Effector CD4-positive, alpha-beta T cell (primary cell): ENCODE measurements at places on chromosomes 16 and 17.

DNA sequence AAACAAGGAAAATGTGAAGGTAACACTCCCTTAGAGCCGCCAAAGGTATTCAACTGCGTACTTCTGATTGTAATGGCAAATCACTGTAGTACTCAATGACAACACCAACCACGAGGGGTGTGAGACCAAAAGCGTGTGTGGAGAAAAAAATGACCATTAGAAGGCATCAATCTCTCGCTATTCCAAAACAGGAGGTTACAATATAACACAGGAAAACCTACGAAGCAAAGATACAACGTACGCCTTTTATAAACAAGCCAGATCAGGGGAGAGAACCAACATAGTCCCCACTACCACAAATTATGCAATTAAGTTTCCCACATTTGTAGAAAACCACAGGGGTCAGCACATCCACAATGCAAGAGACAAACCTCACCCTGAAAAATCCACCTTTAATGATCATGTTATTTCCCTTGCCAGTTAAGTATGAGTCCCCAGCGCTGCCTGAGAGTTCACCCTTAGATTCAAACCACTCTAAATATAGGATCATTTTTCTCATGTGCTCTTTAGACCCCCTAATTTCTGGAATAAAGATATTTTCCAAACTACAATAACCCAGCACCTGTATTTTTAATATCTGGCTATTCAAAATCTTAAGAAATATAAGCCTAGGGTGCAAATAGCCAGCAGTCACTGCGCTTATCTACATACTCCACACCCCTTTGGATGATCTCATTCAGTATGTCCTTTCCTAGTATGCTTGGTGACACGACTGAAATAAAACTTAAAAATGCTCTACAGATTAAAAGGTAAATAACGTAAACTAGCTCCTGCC is 12.4 kb downstream of the TEX14 start:
- DNase-seq: no peak

- DNase-seq: no peak
Observed at GRCh38 chr17:880443-881269, 98.5 kb downstream of the MRM3 start.

GRCh38 chr16:14608111-14608566 is 21.9 kb downstream of the PARN start:
- no peak for DNase-seq

GRCh38 chr17:40354221-40355122 is 10.1 kb downstream of the GJD3 start:
- no peak for DNase-seq

DNA sequence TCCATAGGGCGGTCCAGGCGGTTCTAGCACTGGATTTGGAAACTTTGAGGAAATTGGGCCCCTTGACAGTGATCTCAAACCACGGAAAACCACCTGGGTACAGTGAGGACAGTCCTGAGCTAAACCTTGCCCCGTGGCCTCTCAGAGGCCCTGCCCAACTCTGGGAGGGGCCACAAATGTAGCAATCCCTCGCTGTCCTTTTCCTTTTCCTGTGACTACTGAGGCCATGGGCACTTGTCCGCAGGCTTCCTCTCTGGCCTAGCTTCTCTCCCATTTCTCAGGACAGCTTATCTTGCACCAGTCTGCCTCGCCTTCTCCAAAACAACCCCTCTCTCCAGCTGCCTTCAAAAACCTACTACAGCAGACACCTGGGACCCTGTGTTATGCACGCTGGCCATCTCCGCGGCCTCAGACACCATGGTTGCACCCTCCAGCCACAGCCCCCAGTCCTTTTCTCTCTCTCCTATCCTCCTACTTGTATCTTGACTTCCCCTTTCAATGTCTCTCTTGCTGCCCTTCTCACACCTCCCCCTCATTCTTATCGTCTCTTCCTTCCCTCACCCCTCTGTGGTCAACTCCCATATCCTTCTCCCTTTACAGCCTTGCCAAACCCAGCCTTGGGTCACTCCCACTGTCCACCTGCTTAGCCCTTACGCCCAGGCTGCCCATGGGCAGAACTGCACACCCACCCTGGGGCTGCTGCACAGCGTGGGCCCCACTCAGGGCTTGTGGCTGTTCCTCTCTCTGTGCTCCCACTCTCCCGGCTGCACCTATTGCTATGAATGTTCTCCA is 7.6 kb downstream of the SCPEP1 start:
- DNase-seq: no peak

GRCh38 chr17:80970044-80970761 is 21.4 kb upstream of the CHMP6 start:
- DNase-seq: peak; percentile 24

DNA sequence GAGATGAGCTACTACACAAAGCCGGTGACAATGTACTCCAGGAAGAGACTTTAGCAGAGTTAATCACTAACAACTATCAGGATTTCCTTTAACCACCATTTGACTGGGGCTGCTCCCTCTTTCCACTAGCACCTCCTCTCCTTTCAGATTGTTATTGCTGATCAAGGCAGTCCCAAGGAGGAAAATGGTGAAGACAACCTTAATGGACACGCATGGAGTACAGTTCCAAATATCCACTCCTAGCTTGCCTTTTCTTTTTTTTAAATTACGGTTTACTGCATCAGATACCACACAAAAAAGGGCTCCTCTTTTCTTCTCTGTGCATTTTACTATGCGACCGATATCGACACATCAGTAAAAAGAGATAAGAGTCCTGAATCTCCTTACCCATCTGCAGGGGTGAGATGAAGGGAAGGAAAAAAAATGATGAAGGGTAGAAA is 30.9 kb downstream of the FAM222B start:
- no peak for DNase-seq

- no peak for DNase-seq
Observed at GRCh38 chr16:73956587-73957494, 339.8 kb upstream of the PSMD7 start.

DNA sequence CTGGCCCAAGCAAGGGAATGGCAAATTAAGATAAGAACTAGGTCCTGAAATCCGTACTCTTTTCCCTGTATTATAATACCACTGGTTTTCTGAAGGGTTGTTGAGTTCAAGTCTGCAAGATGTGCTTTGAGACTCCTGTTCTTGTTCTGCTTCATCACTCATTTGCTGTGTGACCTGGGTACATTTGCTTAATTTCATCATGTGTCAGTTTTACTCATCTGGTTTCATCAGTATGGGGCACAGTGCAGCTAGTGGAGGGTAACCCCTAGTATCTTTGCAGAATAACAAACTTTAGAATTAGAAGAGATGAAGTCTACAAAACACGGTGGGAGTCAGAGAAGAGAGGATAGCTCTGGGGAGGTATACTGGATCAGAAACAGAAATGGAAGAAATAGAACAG is 21.9 kb upstream of the EFCAB13 start:
- no peak for DNase-seq

GRCh38 chr16:87464691-87465300 is 28.0 kb downstream of the ZCCHC14 start:
- no peak for DNase-seq

DNA sequence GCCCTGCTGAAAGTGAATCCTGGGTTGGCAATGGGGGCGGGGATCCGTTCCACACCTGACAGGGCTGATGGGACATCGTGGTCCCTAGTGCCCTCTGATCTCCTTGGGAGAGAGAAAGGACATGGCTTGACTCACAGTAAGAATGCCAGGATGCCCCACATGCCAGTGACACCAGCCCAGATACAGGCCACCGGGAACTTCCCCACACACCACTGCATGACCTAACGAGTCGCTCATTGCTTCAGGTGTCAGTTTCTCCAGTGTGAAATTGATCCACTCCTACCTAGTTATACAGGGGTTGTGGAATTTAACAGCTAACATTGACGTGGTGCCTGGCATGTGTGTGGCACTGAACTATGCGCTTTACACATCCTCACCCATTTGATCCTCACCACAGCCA is 7.5 kb downstream of the CD300LG start:
- no peak for DNase-seq

DNA sequence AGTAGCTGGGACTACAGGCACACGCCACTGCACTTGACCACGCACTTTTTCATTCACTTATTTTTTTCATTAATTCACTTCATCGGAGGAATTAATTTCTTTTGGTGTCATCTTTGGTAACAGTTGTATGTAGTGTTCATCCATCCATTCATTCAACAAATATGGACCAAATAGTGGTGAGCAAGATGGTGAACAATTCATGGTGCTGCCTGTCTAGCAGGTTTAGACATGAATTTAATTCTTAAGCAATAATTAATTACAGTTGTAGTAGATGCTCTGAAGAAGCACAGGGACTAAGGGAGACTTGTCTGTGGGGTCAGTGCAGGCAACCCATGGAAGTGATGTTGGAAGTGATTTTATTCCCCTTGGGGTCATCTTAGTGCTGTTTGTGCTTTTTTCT is 22.4 kb downstream of the GDE1 start:
- DNase-seq: no peak

DNA sequence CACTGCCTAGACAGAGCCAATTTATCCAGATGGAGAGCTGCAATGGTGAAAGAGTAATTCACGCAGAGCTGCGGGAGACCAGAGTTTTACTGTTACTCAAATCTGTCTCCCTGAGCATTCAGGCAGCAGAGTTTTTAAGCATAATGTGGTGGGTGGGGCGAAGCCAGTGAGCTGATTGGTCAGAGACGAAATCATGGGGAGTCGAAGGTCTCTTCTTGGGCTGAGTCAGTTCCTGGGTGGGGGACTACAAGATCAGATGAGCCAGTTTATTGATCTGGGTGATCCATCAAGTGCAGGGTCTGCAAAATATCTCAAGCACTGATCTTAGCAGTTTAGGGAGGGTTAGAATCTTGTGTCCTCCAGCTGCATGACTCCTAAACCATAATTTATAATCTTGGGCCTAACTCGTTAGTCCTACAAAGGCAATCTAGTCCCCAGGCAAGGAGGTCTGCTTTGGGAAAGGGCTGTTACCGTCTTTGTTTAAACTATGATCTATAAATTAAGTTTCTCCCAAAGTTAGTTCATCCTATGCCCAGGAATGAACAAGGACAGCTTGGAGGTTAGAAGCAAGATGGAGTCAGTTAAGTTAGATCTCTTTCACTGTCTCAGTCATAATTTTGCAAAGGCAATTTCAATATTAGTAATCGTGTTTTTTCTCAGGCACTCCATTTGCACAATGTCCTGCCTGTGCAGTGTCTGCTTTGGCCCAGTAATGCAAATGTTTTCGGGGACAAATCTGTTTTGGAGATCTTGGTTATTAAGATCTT is 27.0 kb downstream of the PIGL start:
- DNase-seq: no peak

GRCh38 chr16:49378816-49379215 is 5.2 kb downstream of the C16orf78 start:
- no peak for DNase-seq

- no peak for DNase-seq
Observed at GRCh38 chr17:74712756-74713155, at the start of gene CD300LF. CD300LF (minus strand) TSS chr17:74712923; CDS start chr17:74712866, 57 bp downstream.

DNA sequence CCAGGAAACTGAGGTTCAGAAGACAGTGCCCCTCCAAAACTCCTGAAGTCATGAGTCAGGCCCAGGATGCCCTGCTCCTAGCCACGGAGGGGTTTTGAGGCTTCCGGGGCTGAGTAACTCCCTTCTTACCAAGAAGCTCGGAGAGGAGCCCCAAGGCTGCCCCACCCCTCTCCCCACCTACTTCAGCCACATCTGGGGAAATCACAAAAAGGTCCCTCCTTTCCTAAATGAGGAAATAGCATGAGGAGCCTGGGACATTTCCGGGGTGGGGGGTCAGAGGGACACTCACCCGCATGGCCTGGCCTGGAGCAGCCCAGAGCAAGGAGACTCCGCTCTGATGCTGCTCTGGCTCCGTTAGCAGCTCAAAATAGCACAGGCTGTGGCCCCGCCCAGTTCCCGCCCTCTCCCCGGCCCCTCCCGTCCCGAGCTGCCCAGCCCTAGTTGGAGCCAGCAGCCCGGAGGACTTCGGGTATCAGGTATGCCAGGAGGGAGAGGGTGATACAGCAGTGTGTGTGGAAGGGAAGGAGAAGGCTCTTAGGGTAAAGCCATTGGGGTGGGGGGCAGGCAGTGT is 40.1 kb downstream of the MYO18A start:
- peak; percentile 74 for DNase-seq

DNA sequence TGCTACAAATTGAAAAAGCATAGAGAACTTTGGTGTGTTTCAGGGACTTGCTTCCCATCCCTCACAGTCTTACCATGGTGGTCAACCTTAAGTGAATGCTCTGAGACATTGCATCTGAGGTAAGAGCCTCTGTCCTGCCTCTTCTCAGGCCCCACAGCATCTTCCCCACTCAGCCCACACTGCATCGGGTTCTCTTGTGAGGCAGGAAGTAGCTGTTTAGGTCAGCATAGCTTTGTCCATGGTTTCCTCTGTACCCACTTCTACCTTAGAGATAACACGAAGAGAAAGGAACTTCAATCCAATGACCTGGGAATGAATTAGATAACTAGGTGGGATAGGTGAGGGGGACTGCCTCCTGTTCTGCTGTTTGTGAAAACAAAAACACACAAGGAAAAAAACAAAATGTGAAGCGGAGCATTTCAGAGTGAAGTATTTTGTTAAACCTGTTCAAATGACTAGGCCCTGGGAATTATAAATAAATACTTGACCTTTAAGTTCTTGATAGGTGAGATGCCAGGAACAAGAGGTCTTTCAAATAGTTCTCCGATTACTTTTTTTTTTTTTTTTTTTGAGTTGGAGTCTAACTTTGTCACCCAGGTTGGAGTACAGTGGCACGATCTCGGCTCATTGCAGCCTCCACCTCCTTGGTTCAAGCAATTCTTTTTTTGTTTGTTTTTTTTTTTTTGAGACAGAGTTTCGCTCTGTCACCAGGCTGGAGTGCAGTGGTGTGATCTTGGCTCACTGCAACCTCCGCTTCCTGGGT is 17.7 kb downstream of the SOCS7 start:
- DNase-seq: no peak
